ENCODE measurements at places on chromosomes 5 and 9. TPM values are rescaled to one million over a fixed set of nuclear protein-coding genes. Genes with fewer than 3 reads are reported as not detected.

GRCh38 chr5:116557669-116558271 is 16.9 kb downstream of the SEMA6A start:
- DNase-seq: no peak
- no peaks in the 10 kb centered on the region for H3K4me1 ChIP-seq
- no peak overlapping the region for H3K27ac ChIP-seq
- H3K4me3 ChIP-seq: no peak overlapping the region

GRCh38 chr5:172412724-172413286 is 41.5 kb downstream of the SH3PXD2B start:
- no peaks in the 10 kb centered on the region for H3K36me3 ChIP-seq
- H3K27ac ChIP-seq: no peak overlapping the region
- no peak for DNase-seq
- no peak overlapping the region for H3K4me3 ChIP-seq
- H3K27me3 ChIP-seq: no peaks in the 10 kb centered on the region

GRCh38 chr5:101473483-101473882 is 570.4 kb upstream of the ST8SIA4 start:
- no peak overlapping the region for H3K4me3 ChIP-seq
- H3K27me3 ChIP-seq: no peaks in the 10 kb centered on the region
- no peak for DNase-seq
- no peaks in the 10 kb centered on the region for H3K36me3 ChIP-seq
- H3K4me1 ChIP-seq: no peaks in the 10 kb centered on the region

DNA sequence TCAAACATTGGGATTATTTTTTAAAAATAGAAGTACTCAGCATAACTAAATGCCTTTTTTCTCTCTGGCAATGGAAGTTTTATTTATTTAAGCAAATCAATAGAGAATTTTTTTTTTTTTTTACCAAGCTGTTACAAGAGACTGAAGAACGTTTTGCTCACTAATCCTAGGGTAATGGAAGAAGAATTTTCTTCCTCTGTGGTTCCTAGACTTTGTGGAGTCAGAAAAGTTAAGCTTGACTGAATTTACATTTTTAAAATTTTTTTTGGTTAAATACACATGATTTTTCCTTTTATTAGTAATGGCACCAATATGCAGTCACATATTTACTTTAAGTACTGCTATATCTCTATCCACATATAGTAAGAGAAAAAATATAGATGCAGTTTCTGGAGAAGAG is 189.8 kb downstream of the PCSK1 start:
- H3K4me1 ChIP-seq: no peaks in the 10 kb centered on the region
- no peak overlapping the region for H3K27ac ChIP-seq
- H3K4me3 ChIP-seq: no peak overlapping the region
- no peaks in the 10 kb centered on the region for H3K27me3 ChIP-seq
- H3K36me3 ChIP-seq: no peaks in the 10 kb centered on the region

- no peaks in the 10 kb centered on the region for H3K36me3 ChIP-seq
- no peak overlapping the region for H3K27ac ChIP-seq
- no peak overlapping the region for H3K4me3 ChIP-seq
- no peaks in the 10 kb centered on the region for H3K4me1 ChIP-seq
Observed at GRCh38 chr5:91632871-91633270, 249.8 kb upstream of the ARRDC3 start.

The ACTBL2 gene
- not detected for total RNA-seq

DNA sequence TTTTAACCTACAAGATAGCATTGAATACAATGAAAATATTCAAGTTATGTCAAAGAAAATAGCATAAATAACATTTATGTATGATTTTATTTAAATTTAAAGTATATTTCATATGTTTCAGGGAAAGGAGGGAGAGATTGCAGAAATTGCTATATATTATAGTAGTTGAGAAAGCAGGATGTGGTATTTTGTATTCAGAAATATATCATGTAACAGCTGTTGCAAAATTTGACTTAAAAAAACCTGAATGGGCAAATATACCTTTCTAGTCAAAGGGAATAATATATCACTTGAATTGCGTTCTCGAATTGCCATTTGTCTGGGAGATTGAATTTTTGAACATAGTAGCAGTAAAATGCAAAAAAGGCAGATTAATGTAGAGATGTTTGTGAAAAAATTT is 80.6 kb downstream of the PAM start:
- no peak overlapping the region for H3K4me3 ChIP-seq
- no peaks in the 10 kb centered on the region for H3K36me3 ChIP-seq

- no peak for DNase-seq
- no peaks in the 10 kb centered on the region for H3K36me3 ChIP-seq
- H3K4me1 ChIP-seq: peaks cover 19% of the 10 kb centered on the region
- peaks cover 59% of the 10 kb centered on the region for H3K27me3 ChIP-seq
- H3K27ac ChIP-seq: no peak overlapping the region
Observed at GRCh38 chr9:134291961-134292871, 34.0 kb upstream of the RXRA start.

- no peaks in the 10 kb centered on the region for H3K27me3 ChIP-seq
- DNase-seq: no peak
- H3K27ac ChIP-seq: no peak overlapping the region
- no peaks in the 10 kb centered on the region for H3K4me1 ChIP-seq
- no peak overlapping the region for H3K4me3 ChIP-seq
Observed at GRCh38 chr9:106669835-106670234, 193.1 kb upstream of the ZNF462 start.

DNA sequence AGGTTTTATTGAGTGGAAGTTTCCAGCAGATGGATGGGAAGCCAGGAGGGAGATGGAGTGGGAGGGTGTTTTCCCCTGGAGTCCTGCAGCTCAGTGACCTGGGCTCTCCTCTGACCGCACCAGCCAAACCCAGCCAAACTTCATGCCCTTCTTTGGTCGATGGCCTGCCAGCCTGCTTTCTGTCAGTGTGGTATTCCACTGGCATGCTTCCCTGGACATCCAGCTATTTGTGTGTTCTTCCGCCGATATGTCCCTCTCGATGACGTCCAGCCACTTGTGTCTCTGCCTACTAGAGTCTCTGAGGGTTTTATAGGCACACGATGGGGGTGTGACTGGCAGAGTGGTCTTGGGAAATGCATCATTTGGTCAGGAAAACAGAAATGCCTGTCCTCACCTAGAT is 33.8 kb downstream of the GPBP1 start:
- H3K4me3 ChIP-seq: no peak overlapping the region
- H3K27ac ChIP-seq: no peak overlapping the region
- peaks cover 2% of the 10 kb centered on the region for H3K4me1 ChIP-seq
- H3K36me3 ChIP-seq: peaks cover 16% of the 10 kb centered on the region

DNA sequence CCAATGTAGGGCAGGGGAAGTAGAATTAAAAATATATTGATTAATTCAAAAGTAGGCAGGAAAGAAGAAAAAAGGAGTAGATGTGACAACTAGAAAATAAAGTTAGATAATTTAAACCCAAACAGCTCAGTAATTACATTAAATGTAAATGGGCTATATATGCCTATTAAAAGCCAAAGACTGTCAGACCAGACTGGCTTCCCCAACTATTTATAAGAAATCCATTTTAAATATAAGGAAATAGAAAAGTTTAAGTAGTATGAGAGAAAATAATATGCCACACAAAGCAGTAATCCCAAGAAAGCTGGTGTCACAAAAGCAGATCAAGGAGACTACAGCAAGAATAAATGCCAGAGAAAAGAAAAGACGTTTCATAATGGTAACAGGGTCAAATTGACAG is 28.9 kb upstream of the SARDH start:
- no peak overlapping the region for H3K27ac ChIP-seq
- no peak for DNase-seq
- H3K4me3 ChIP-seq: no peak overlapping the region
- no peaks in the 10 kb centered on the region for H3K4me1 ChIP-seq
- H3K36me3 ChIP-seq: peaks cover 3% of the 10 kb centered on the region

DNA sequence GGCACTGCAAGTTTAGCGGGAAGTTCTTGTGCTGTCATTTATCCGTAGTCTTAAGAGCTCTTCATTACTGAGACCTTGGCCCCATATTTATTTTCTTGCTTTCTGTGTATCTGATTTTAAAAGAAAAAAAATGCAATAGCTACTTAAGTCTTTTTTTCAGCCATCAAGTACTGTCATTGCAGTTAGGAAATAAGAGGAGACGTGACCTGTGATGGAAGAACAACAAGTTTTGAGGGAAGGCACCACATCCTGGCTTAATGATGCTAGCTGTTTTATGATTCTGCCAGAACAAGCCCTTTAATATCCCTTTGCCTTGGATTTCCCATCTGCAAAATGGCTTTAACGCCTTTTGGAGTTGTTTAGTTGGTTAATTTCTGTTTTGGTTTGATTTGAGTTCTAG is 3.8 kb downstream of the RGMB start:
- H3K27me3 ChIP-seq: peaks cover 13% of the 10 kb centered on the region
- no peak for DNase-seq
- no peaks in the 10 kb centered on the region for H3K36me3 ChIP-seq

The CDC42SE2 gene
- 238 TPM for total RNA-seq

DNA sequence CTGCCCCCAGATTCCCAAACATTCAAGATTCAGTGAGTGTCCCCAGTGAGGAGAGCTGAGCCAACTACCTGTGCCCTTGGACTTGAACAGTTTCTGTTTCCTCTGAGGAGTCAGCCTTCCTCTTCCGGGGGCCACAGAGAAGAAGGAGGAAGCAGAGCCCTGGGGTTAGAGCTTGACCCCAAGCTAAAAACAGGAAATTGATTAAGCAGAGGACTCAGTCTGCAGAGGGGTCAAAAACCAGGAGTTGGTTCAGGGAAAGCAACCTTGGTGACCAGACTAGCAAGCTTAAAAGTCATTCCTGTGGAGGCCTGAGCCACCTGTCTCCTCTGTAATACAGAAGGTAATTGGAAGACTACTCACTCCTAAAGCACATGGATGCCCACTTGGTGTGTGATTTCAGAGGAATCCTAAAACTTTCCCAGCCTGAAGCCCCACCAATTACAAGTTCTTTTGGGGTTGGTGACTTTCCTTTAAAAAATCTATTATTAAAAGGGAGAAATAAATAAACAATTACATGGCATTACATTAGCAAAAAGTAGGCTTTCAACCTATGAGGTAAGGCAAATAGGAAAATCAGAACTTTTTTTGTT is 64.2 kb upstream of the SELENOP start:
- no peak for DNase-seq
- no peak overlapping the region for H3K4me3 ChIP-seq
- H3K27ac ChIP-seq: no peak overlapping the region
- no peaks in the 10 kb centered on the region for H3K4me1 ChIP-seq
- no peaks in the 10 kb centered on the region for H3K36me3 ChIP-seq

The OR1Q1 gene
- total RNA-seq: not detected

- no peak overlapping the region for H3K27ac ChIP-seq
- no peaks in the 10 kb centered on the region for H3K4me1 ChIP-seq
- peak; percentile 9 for DNase-seq
- no peaks in the 10 kb centered on the region for H3K36me3 ChIP-seq
Observed at GRCh38 chr5:67476531-67476930, 279.9 kb upstream of the CD180 start.

The CCL28 gene
- total RNA-seq: 13.3 TPM

DNA sequence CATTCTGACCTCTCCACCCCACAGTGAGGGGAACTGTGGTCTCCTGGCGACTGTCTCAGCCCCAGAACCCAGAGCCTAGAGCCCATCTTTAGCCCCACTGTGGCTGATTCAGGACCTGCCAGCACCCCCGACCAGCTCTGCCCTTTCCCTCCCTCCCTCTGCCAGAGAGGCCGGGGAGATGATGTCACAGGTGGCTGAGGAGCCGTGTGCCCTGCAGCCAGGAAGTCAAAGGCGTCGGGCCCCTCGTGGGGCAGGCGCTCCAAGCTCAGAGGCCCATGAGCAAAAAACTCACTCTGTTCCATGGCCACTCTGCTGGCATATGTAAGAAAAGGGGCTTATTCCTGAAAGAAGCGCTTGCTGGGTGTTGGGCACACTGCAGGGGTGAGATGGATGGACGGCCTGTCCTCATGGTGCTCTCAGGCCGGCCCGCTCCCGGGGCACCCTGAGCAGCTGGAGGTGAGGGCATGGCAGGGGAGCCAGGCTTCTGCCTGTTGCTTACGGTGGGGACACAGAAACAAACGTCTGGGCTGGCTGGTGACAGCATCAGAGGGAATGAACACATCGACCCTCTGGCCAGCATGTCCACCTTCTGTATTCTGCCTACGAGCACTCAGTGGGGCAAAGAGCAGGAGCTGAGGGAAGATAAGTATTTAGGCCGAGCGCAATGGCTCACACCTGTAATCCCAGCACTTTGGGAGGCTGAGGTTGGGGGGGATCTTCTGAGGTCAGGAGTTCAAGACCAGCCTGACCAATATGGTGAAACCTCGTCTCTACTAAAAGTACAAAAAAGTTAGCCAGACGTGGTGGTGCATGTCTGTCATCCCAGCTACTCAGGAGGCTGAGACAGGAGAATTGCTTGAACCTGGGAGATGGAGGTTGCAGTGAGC is 41.1 kb downstream of the LAMC3 start:
- no peak for DNase-seq
- peaks cover 15% of the 10 kb centered on the region for H3K4me1 ChIP-seq
- H3K4me3 ChIP-seq: no peak overlapping the region

- H3K4me1 ChIP-seq: no peaks in the 10 kb centered on the region
- H3K4me3 ChIP-seq: no peak overlapping the region
Observed at GRCh38 chr5:41778410-41778809, 91.8 kb downstream of the OXCT1 start.

GRCh38 chr5:23721336-23721735 is 213.9 kb downstream of the PRDM9 start:
- H3K27ac ChIP-seq: no peak overlapping the region
- H3K27me3 ChIP-seq: no peaks in the 10 kb centered on the region
- no peak overlapping the region for H3K4me3 ChIP-seq
- no peaks in the 10 kb centered on the region for H3K36me3 ChIP-seq
- H3K4me1 ChIP-seq: no peaks in the 10 kb centered on the region

DNA sequence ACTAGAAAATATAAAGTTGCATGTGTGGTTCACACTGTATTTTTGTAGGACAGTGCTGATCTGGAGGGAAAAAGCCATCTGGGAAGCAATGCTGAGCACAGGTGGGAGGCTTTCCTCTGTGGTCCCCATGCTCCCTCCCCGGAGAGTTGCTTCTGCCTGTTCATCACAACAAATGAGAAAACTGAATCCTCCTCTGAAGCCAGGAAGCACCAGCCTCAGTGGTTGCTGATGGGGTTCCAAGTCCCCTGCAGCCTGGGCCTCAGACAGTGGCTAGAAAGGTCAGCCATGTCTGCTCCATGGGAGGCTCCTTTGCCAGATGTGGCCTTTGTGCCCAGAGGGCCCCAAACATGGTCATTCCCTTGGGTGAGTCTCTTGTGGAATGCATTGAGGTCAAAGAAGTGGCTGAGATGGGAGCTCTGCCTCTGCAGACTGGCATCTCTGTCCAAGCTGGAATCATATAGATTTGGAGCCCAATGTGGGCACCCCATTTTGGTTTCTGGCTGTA is 77.6 kb downstream of the C5orf15 start:
- DNase-seq: no peak
- H3K4me3 ChIP-seq: no peak overlapping the region
- peaks cover 10% of the 10 kb centered on the region for H3K27me3 ChIP-seq
- H3K4me1 ChIP-seq: no peaks in the 10 kb centered on the region
- H3K27ac ChIP-seq: no peak overlapping the region
- no peaks in the 10 kb centered on the region for H3K36me3 ChIP-seq

- no peaks in the 10 kb centered on the region for H3K27me3 ChIP-seq
- no peak for DNase-seq
- H3K36me3 ChIP-seq: no peaks in the 10 kb centered on the region
- H3K27ac ChIP-seq: no peak overlapping the region
Observed at GRCh38 chr9:113932906-113933584, 56.9 kb downstream of the ZNF618 start.

The PDE6A gene
- not detected for total RNA-seq
